ENCODE measurements at places on chromosomes 4 and X. TPM values are rescaled to one million over a fixed set of nuclear protein-coding genes. Genes with fewer than 3 reads are reported as not detected.

BST1 gene
- 0.49 TPM for total RNA-seq

ASMT gene
- total RNA-seq: 0.44 TPM

PCDH18 gene
- not detected for total RNA-seq

NSG1 gene
- not detected for total RNA-seq

GUCY1A1 gene
- total RNA-seq: 0.51 TPM

OTC gene
- not detected for total RNA-seq

PLP2 gene
- total RNA-seq: 111 TPM

SHROOM3 gene
- 0.55 TPM for total RNA-seq

HEPH gene
- not detected for total RNA-seq

DUSP9 gene
- not detected for total RNA-seq

CPE gene
- not detected for total RNA-seq

PCSK1N gene
- not detected for total RNA-seq

USP27X gene
- total RNA-seq: 2.8 TPM

ARHGAP36 gene
- total RNA-seq: not detected

SERPINA7 gene
- not detected for total RNA-seq

TEX11 gene
- total RNA-seq: not detected

AKAP4 gene
- total RNA-seq: not detected

RAB9B gene
- total RNA-seq: 0.51 TPM

CCDC120 gene
- total RNA-seq: 7.9 TPM

C4orf54 gene
- not detected for total RNA-seq

GAGE12F gene
- total RNA-seq: not detected

UGT2A1 gene
- not detected for total RNA-seq

HSFX1 gene
- 1.1 TPM for total RNA-seq

KIF4A gene
- 0.49 TPM for total RNA-seq

TLL1 gene
- total RNA-seq: not detected

LONRF3 gene
- 1.3 TPM for total RNA-seq

PAGE1 gene
- total RNA-seq: not detected

PDZD4 gene
- total RNA-seq: 0.07 TPM

USP53 gene
- 20.4 TPM for total RNA-seq

DMP1 gene
- total RNA-seq: not detected

RADX gene
- 8.5 TPM for total RNA-seq

SCML2 gene
- total RNA-seq: 2.1 TPM

TLR1 gene
- 39.6 TPM for total RNA-seq

CXCR3 gene
- 6.4 TPM for total RNA-seq

TEC gene
- 8.8 TPM for total RNA-seq

CENPVL3 gene
- not detected for total RNA-seq

AMTN gene
- total RNA-seq: not detected

STOX2 gene
- total RNA-seq: not detected

ATP1B4 gene
- total RNA-seq: not detected

VSIG4 gene
- total RNA-seq: not detected

STPG2 gene
- 0.37 TPM for total RNA-seq

UGT2B15 gene
- total RNA-seq: 0.44 TPM

SLIT2 gene
- total RNA-seq: not detected

ALB gene
- not detected for total RNA-seq

IL21 gene
- total RNA-seq: not detected

DDIT4L gene
- not detected for total RNA-seq

AFAP1 gene
- 0.10 TPM for total RNA-seq

CLDN34 gene
- total RNA-seq: not detected

PLK4 gene
- 3.8 TPM for total RNA-seq

IKBKG gene
- 52.9 TPM for total RNA-seq

IDUA gene
- 24.7 TPM for total RNA-seq

KANTR gene
- total RNA-seq: 12.0 TPM

UNC5C gene
- total RNA-seq: not detected

NKAP gene
- total RNA-seq: 11.9 TPM

PPP2R2C gene
- not detected for total RNA-seq

EXOC1L gene
- total RNA-seq: not detected

ENAM gene
- not detected for total RNA-seq

NPNT gene
- total RNA-seq: not detected

PPA2 gene
- 54.3 TPM for total RNA-seq
